ENCODE measurements at places on chromosomes 7 and 10.

GRCh38 chr7:121872831-121873288 lies at the start of gene PTPRZ1:
TSS of gene PTPRZ1 (plus strand) at chr7:121873161. CDS start at chr7:121873500, 339 bp downstream.
- DNase-seq, result no peak

- no peak for DNase-seq
Measured at GRCh38 chr7:19871102-19871501, 97.7 kb upstream of the TMEM196 start.

- DNase-seq, result no peak
Measured at GRCh38 chr7:149750122-149750845, 23.1 kb downstream of the ZNF467 start.

DNA sequence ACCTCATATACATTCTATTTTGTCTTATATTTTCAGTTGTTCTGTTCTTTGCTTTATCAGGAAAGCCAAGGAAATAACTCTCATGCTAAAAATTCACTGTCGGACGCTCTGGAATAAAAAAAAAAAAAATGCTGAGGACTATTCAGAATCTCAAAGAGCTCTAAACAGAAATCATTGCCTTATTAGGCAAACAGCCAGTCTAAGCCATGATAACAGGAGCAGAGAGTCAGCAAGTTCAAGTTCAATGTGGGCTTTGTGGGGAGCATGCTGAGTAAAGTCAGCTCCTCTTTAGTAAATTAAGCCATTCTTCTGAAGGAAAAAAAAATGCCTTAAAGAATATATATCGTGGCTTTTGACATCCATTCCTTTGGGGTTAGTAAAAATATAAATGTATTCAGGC lies 13.6 kb upstream of the FAM13C start:
- no peak for DNase-seq

DNA sequence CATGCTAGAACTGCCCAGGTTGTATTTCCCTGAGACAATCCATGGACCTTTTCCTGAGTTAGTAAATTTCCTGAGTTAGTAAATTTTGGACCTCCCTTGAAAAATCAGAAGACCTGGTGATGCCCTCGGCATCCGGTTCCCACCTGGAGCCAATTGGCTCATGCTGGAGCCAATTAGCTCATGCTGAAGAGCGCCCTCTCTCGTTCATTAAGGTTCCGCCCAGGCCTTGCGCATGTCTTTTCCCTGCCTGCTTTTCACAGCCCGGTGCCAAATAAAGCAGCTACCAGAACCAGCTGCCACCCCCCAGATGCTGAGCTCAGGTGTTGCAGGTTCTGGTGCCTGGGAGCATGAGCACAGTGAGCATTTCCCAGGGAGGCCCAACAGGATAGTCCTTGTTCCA lies 96.2 kb downstream of the APBB1IP start:
- no peak for DNase-seq

GRCh38 chr10:69915215-69915560 lies 113.5 kb downstream of the COL13A1 start:
- DNase-seq, result no peak

GRCh38 chr10:131431978-131432690 lies 120.6 kb upstream of the TCERG1L start:
- DNase-seq, result no peak

- DNase-seq, result no peak
Measured at GRCh38 chr7:137886281-137886680, 39.5 kb upstream of the DGKI start.

GRCh38 chr7:119270644-119271043 lies 1002.3 kb upstream of the KCND2 start:
- DNase-seq, result no peak

- no peak for DNase-seq
Measured at GRCh38 chr7:134016223-134016941, 110.8 kb upstream of the LRGUK start.

GRCh38 chr10:124257781-124258180 lies 160.9 kb downstream of the OAT start:
- DNase-seq, result no peak

GRCh38 chr10:31816318-31816717 lies 112.3 kb downstream of the ARHGAP12 start:
- DNase-seq, result no peak

DNA sequence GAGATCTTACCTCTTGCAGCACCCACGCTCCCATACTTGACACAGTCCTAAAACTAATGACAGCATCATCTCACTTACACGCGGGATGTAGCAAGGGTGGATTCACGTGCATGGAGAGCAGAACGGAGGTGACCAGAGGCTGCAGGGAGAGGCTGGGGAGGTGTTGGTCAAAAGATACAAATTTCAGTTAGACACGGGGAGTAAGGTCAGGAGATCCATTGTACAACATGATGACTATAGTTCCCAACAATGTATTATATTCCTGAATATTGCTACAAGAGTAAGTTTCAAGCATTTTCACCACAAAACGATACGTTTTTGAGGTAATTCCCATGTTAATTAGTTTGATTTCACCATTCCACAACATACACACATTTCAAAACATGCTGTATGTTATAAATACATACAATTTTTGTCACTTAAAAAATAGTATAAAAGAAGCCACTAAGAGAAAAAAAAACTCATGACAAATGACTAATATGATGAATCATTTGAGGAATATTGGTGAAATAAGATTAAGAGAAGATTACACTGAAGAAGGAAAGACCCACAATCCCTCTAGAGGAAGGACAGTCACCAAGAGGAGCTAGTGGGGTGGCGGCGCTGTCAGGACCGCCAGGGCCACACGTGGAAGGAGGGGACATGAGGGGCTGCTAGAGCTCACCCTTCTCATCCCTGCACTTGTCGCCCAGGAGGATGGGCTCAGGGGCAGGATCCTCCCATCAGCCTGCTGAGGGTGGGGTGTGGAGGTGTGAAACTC lies 49.4 kb upstream of the EGFR start:
- no peak for DNase-seq

GRCh38 chr7:55539380-55539779 lies 32.9 kb downstream of the VOPP1 start:
- no peak for DNase-seq

GRCh38 chr7:94444813-94445212 lies 50.1 kb downstream of the COL1A2 start:
- DNase-seq, result no peak

DNA sequence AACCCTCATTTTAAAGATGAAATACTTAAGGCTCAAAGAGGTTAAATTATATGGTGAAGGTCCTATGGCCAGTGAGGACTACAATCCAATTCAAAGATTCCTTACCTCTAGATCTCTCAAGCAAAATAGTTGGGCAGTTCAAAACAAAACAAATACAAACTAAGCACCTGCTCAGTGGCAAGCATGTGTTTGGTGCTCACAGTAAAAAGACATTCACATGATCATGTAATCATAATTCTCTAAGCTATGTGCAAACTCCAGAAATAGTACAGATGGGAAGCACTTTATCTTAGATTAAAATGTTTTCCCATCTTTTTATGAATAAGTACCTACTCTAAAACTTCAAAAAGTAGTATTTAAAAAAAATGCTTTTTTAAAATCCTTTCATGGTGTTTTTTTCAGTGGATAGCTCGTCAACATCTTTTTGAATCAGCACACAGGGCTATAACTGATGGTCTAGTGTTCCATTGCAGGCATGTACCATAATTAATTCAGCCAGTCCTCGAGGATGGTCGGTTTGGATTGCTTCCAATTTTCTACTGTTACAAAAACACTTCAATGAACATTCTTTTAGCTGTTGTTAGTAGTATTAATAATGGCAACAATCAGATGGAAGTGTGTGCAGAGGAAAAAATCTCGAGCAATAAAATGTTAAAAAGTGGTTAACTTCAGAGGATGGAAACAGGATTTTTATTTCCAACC lies 58.4 kb downstream of the CHCHD3 start:
- no peak for DNase-seq

Measured in activated naive CD4-positive, alpha-beta T cell (primary cell).